ENCODE measurements at places on chromosomes 6 and 20.

DNA sequence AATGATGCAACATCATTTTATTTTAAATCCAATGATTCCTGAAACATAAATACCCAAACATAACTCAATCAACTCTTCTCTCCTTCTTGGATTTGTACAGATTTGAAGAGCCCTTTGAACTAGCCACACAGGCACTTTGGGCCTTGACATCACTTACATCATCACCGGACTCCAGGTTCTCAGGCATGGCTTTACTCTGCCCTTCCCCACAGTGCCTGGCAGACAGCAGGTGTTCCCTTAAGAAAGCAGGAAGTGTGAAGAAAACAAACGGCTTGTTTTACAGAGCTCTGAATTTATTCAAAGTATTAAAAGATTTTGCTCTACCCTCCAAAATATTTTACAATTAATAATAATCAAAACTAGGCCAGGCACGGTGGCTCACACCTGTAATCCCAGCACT lies 54.8 kb upstream of the GCM1 start:
- DNase-seq = no peak

DNA sequence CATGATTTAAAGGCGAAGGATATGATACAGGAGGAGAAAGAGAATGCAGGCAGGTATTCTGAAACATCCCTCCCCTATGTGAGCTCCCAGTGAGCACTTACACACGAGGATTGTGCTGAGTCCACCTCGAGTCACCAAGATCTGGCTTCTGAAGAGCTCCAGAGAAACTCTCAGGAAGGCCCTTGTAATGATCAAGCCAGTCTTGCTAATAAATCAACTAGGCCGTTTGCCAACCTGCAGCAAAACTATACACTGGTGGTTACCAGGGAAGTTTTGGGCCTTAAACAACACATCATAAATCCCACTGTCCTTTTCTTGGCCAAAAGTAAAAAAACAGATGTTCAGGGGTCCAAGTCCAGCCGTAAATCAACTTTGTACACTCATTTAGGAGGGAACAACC lies 79.2 kb downstream of the STXBP5 start:
- DNase-seq = no peak

DNA sequence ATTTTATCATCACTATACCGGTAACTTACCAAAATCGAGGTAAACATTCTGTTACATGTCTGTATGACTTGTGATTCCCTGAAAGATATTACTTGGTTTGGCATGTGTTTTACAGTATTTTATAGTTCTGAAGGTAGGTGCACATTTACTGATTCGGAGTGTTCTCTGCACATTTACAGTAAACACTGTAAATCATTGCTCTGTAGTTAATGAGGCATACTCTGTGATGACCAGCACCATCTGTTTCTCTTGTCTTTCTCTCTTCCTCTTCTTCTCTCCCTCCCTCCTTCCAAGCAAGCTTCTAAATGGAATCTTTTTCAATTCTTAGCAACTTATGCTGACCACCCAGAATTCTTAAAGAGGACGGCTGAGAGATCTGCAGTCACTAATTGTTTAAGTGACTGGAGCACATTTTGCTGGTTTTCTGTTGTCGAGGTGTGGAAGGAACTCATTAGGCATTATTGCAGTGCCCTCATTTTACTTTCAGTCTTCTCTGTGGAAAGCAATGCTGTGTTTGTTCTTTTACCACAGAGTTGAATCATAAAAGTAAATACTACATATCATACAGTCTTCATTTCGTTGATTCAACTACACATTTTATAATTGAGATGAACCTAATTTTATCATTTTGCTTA lies 126.5 kb downstream of the UTRN start:
- DNase-seq = no peak

DNA sequence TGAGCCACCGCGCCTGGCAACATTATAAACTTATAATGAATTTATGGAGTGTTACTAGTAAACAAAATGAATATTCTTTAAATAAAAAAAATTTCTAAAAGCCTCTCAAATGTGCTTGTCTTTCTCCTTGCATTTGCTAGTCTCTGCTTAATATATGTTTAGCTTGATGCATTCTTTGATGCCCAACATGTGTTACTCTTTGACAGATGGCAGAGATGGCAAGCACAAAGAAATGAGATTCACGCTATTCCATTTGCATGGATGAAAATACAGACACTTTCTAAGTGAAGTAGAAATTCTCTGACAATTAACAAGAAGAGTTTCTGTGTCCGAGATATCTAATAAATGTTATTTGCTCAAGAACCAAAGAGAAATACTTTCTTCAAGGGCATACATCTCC lies 30.1 kb downstream of the DCDC2 start:
- DNase-seq = no peak

GRCh38 chr6:75735491-75736186 lies 13.4 kb upstream of the MYO6 start:
- DNase-seq = peak; percentile 24

DNA sequence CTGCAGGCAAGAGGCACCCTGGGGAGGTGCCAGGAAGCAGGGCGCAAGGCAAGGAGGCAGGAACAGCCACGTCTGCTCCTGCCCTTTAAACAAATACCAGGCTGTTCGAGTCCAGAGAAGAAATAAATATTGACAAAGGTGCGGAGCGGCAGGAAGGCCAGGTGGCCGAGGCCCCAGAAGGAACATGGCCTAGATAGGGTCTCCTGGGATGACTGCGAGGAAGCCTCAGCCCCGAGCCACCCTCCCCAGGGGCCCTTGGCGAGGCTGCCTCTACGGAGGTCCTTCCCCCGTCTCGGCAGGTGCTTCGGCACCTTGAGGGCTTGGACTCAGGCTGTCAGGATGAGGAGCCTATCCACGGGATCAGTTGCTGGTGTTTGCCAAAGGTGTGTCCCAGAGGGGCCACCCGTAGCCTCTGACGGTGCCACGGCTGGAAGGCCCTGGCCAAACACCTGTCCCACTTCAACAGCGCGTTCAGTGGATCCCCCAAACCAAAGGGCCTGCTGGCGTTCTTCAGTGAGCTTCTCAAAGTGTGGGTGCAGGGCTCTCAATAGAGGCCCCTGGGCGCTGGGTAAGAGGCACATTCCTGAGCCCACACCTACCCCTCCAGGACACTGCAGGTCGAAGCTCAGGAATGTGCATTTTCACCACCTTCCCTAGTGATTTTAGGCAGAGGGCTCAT lies 39.8 kb downstream of the SNX5 start:
- DNase-seq = no peak

GRCh38 chr6:100446115-100447080 lies 18.3 kb downstream of the SIM1 start:
- DNase-seq = no peak

GRCh38 chr6:154410619-154411072 lies 54.0 kb upstream of the IPCEF1 start:
- peak; percentile 60 for DNase-seq

DNA sequence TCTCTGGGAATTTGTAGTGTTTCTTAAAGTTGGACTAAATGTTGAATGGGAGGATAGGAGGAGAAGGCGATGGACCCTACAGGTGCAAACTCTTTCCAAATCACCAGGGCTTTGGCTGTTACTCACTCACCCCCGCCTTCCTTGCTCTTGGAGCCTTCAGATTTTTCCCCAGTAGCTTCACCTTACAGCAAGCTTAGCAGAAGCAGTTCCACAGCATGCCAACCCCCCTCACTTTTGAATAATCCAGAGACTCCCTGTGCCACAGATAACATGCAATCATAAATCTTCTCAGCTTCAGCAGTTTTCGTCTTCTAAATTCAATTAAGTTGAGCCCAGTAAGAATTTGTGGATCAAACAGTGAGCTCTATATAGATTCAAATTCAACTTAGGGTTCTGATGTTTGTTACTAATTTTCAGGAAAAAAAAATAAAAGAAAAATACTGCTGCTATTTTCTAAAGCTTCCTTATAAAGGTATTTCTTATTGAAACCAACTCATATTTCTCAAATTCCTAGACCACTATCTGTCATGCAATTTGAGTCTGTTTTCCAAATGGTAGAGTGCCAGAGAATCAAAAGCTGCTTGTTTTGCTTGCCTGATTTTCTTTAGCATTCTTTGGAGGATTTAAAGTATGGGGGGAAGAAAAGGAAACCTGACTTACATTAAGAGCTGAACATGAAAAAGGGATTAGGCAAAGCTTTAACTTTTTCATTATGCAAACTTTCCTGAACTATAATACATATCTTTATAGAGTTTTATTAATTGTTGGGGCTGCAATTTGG lies 166.4 kb downstream of the EYA4 start:
- DNase-seq = no peak

DNA sequence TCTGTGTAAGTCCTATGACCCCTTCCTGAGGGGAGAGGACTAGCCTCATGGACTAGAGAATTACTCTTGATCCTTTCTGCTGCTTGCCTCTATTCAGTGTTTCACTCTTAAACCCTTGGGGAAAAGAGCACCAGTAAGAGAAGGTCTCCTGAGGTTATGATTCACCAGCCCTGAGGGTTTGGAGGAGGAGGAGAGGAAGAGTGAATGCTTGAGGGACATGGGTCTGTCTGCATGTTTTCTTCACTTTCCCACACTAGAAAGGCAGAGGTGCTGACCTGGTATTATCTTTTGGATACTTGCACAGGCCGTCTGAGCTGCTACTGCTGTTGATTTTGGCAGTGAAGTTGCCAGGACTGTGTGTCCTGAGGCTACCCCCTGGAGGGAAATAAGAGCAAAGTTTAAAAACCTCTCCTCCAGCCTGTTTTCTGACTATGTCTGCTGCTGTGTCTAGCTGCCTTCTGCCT lies 78.3 kb downstream of the CD109 start:
- peak; percentile 9 for DNase-seq

DNA sequence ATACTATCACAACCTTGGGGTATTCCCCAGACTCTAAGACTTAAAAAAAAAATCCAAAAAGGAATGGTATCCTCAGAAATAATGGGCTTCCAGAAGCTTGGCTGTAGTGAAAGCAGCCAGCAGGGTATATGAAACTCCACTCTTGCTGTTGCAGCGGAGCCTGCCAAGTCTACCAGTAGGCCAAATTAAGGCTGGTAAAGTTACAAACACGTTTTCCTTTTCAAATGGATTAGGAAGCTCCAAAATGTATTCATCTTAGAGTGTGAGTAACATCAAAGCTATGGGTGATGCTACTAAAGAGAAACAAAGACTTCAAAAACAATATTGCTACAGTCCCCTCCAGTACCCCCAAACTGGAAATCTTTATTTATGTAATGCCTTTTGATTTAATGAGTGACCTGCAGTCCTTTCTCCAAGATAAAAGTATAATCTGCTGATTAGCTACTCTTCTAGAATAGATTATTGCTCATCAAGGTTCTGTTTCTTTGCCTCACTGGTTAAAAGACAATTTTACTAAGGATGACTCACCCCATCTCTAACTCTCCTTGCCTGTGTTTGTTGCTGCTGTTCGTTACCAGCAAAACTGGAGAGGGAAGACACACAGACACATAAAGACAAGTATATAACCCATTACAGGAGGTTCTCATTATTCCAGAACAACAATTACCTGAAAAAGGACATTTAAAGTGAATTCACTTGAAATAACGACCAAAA lies 84.9 kb downstream of the BTBD9 start:
- no peak for DNase-seq

DNA sequence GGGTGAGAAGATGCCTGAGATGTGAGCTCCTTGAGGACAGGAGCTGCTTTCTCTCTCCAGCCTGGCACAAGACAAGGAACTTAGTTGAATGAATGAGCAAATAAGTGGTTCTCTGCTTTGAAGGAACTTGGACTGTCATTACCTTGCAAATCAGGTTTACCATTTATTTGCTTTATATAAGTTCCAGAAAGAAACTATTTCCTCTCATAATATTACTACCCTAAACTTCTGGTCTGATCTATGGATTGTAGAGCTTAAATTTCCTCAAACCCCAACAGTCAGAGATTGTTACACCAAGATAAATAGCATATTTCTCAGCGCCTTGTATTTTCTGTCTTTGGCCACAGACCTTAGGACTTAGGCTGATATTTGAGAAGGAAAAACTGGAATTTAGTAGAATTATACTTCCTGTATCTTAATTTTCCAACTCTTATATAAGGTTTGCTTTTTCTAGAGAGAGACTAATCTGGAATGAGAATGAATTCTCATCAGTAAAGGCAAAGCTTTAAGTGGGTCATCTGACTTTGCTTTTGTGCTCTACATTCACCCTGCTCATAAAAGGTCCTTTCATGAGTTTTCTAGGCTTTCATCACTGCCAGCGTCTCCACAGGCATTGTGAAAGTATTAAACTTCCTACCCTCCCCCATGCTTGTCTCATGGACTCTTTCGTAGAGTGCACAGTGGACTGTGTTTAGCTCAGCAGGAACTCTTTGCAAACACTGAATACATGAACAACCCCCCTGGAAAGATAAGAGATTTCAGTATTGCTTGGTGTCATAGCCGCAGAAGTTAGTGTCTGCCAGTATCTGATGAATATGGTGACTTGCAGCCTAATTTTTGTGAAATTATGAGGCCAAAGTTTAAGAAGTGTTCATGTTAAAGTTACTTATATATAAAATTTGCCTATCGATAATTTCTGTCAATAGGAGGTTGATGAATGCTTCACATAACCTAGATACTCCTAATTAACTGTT lies 74.0 kb downstream of the PTPRA start:
- DNase-seq = no peak

DNA sequence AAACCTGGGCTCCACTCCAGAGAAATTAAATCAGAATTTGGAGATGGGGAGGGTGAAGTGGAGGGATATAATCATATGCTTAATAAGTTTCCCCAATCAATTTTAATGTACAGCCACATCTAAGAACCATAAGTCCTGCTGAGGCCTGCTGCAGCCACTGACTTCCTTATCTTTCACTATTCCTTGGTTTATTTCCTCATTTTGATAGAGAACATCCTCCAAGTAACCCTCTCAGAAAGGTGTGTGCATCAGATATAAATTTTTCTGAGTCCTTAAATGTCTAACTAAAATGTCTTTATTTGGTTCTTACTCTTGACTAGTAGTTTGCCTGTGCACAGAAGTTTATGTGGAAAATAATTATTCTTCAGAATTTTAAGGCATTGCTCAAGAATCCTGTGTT lies 23.7 kb upstream of the SIRT5 start:
- DNase-seq = no peak

DNA sequence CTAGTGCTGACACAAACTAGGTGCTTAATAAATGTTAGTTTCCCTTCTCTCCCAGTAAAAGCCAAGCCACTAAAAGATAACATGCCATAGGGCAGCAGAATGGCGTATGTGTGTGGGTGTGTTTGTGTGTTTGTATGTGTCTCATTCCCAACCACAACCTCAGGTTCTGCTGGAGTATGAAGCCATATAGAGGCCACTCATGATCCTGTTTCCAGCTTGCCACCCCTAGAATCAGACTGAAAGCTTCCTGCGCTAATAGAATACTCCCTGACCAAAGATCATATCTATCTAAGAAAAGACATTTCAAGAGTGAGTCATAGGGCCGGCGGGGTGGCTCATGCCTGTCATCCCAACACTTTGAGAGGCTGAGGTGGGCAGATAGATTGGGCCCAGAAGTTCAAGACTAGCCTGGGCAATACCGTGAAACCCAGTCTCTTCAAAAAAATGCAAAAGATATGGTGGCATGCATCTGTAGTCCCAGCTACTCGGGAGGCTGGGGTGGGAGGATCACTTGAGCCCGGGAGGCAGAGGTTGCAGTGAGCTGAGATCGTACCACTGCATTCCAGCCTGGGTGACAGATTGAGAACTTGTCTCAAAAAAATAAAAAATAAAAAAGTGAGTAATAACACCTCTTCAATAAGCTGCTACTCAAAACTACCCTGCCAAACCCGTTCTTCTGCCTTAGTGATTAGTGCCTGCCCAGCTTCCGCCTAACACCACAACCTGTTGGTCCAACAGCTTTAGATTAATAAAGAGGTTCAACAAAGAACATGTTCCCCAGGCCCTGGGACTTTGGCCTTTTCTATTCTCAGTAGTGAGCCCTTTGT lies 11.8 kb upstream of the SNRPC start:
- no peak for DNase-seq

GRCh38 chr20:3987296-3987695 lies 28.1 kb downstream of the RNF24 start:
- DNase-seq = no peak

GRCh38 chr6:156562019-156562418 lies 215.2 kb upstream of the ARID1B start:
- DNase-seq = no peak
